ENCODE measurements at places on chromosomes 3 and 15.

- no peak for DNase-seq
These were observed 71.3 kb downstream of the SMAD6 start for GRCh38 chr15:66773129-66773873.

DNA sequence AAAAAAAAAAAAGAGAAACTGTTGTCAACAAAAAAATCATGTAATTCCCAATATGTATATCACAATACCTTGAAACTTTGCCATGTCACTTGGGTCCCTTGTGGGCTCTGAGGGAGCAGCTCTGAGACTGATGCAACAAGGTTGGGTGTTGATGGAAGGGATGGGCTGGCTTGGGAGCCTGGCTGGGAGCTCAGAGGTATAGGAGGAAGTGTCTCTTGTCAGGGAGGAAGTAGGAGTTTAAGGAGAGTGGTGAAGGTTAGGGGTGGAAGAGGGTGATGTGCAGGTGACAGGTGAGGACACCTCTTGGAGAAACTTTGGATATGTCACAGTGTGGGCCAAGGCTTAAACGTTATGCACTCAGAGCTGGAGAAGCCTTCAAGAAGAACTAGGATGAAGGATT lies 2.0 kb upstream of the TM6SF1 start:
- no peak for DNase-seq

- peak; percentile 77 for DNase-seq
These were observed 11.3 kb downstream of the XXYLT1 start for GRCh38 chr3:195259475-195260279.

DNA sequence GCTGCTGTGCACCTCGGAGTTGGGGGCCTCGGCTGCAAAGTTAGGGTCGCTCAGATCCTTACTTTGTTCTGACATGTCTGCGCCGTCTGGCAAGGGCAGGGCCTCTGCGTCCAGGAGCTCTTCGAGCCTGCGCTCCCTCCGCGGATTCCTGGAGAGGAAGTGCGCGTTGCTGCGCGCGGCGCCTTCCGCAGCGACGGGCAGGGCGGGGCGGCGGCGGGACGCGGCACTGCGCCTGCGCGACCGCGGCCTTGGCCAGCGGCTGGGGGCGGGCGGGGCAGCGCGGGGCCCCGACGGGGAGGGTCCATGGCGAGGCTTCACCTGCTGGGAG lies at the start of gene NDN:
Gene NDN (minus strand): TSS at position 163 of the 328 bp plus-strand sequence. CDS start 88 bp downstream, at position 75.
- peak; percentile 50 for DNase-seq

GRCh38 chr15:69842851-69843250 lies 254.9 kb downstream of the TLE3 start:
- DNase-seq, result no peak

GRCh38 chr3:50562861-50563260 lies 4.7 kb downstream of the C3orf18 start:
- DNase-seq, result no peak

DNA sequence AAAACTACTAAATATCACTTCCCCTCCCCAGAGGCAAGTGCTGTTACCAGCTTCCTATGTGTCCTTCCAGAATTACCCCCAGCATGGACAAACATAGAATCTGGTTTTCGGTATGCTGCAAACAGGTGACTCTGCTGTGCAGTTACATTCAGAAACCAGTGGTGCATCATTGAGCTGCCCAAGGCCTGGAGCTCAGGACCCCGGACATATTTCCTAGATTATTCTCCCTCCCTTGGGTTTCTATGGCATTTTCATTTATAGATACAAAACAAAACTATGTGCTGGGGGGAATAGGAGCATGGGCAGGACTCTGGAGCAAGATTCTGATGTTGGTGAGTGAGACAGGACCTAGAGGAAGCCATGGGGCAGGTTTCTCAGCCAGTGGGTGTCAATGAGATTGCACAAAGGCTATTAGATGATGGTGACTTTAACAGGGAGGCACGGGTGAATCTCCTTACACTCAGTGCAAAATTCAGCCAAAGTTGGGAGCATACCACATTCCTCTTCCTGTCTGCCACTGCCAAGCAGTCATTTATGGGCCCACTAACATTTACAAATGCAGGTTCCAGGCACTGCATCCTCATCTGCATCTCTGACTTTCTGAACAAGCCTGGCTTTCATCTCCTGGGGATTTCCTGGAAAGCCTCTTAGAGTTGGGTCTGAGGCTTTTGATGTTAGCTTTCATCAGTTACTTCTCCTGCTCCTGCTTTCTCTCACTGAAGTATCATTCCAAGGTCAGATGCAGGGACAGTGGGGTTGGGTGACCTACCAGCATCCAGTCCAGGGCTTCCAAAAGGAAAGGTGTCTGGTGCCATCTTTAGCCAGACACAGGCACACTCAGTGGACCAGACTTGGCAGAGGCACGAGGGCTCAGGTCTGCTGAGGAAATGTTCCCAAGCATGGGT lies 44.5 kb downstream of the CMTM7 start:
- DNase-seq, result no peak

- DNase-seq, result no peak
These were observed 40.9 kb downstream of the SAMMSON start for GRCh38 chr3:70040386-70040785.

DNA sequence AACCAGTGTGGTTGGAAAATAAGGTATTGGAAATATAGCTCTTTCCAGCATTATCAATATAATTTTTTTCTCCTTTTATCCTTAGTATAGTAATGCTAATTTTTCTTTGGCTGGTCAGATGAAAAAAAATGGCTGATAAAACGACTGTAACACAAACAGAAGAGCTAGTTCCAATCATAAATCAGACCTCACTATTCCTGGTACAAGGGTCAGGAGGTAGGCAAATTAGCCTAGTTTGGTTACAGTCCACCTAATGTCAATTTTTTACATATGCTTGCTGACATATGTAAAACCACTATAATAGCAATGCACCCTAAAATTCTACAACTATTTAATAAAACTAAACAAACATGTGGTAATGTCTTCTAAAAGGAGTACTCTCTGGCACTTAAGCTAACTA lies 19.9 kb upstream of the VPS39 start:
- no peak for DNase-seq

GRCh38 chr15:84023636-84024035 lies 211.9 kb upstream of the GOLGA6L4 start:
- DNase-seq, result no peak

- DNase-seq, result no peak
These were observed 283.6 kb downstream of the UACA start for GRCh38 chr15:70479785-70480184.

GRCh38 chr3:53555068-53555588 lies 60.7 kb downstream of the CACNA1D start:
- DNase-seq, result no peak

GRCh38 chr3:177979703-177980102 lies 556.5 kb upstream of the KCNMB2 start:
- DNase-seq, result no peak

DNA sequence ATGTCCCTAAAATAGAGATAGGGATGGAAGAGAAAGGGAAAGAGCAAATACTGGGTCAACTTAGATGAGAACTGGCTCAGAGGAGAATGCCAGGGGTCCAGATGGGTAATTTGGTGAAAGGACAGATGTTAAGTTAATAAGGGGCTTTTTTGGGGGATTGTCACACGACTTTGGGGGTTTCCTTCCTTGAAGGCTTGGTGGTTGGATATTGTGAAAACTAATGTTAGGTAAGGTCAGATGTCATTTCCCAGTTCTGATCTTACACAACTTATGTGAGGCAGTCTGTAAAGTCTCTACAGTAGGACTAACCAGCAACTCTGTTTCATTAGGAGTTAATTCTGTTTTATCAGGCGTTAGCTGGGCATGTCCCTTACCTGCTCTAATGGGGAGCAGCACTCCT lies 231.1 kb downstream of the NR2F2 start:
- no peak for DNase-seq

GRCh38 chr3:63462732-63463131 lies 184.6 kb downstream of the SYNPR start:
- no peak for DNase-seq

DNA sequence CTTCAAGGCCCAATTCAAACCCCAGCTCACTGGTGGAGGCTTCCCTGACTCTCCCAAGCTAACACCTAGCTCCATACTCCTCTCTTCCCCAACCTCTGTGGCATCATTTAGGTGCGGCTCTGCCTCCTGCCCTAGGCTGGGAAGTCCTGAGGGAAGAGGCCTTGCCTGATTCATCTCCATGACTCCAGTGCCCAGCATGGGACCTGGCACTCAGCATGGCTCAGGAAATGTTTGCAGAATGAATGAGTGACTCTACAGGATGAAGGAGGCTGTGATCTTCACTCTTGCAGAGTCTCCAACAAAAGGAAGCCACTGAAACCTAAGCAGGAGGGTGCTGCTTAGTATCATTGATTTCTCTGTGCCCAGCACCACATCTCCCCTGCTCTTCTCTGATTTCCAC lies 34.5 kb upstream of the INSYN1 start:
- no peak for DNase-seq

DNA sequence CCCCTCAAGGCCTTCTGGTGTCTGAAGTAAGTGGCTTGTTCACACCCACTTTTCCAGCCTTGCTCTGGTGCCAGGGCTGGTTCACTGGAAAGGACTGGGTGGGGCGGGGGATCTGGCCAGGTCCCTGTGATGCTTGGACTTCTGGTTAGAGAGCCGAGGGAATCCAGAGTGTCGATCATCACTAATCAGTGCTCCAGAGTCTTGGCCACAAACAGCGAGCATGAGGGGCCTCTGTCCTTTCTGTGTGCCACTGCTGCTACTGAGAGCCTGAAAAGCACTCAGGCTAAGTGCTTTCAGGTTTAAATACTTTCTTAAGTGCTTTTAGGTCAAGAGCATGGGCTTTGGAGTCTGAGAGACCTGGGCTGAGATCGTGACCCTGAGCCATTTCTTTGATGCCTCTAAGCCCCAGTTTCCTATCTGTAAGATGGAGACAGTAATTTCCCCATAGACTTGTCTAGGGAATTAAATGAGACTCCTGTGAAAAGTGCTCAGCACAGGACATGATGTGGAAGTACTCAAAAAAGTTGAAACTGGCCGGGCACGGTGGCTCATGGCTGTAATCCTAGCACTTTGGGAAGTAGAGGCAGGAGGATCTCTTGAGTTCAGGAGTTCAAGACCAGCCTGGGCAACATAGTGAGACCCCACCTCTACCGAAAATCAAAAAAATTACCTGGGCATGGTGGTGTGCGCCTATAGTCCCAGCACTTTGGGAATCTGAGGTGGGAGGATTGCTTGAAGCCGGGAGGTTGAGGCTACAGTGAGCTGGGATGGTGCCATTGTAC lies 53.8 kb upstream of the SEC22A start:
- DNase-seq, result no peak

DNA sequence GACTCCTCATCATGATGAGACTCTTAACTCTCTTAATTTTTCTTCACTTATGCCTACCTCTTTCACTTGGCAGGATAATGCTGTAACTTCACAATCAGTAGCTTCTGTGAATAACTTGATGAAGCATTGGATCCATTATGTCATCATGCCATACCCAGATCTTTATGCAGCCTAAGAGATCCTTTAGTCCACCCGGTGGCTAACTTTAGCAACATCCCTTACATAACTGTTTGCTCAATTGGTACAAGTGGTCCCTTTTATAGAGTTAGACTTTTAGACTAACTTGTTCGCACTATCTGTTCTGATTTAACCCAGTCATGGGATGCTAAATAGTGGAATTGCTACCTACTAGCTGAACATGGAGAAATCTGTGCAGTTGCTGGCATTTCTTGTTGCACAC lies 184.5 kb downstream of the USP13 start:
- DNase-seq, result no peak

DNA sequence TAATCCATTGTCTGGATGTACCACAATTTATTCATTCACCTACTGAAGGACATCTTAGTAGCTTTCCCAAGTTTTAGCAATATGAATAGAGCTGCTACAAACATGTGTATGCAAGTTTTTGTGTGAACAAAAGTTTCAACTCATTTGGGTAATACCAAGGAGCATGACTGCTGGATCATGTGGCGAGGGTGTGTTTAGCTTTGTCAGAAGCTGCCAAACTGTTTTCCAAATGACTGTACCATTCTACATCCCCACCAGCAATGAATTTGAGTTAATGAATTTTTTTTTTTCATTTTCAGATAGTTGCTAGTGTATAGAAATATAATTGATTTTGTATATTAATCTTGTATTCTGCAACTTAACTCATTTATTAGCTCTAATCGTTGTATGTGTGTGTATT lies 20.0 kb upstream of the ELP6 start:
- DNase-seq, result no peak

DNA sequence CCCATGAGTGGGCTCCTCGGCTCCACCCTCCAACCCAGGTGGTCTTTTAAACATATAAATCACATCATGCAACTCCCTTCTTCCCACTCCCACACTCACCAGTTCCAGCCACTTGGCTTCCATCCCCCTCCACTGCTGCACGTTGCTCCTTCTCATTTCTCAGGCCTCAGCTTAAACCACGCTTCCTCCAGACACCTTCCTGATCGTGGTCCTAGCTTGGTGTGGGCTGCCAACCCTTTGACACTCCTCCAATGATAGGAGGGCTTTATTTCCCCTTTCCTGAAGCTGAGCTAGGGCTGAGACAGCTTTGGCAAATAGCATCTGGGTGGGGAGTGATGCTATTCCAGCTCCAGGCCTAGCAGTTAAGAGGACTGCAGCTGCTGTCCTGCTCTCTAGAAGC lies 130.1 kb downstream of the SRGAP3 start:
- no peak for DNase-seq

GRCh38 chr3:46674031-46674845 lies 19.2 kb downstream of the ALS2CL start:
- no peak for DNase-seq

- no peak for DNase-seq
These were observed 47.3 kb downstream of the ADAM10 start for GRCh38 chr15:58702233-58702632.

DNA sequence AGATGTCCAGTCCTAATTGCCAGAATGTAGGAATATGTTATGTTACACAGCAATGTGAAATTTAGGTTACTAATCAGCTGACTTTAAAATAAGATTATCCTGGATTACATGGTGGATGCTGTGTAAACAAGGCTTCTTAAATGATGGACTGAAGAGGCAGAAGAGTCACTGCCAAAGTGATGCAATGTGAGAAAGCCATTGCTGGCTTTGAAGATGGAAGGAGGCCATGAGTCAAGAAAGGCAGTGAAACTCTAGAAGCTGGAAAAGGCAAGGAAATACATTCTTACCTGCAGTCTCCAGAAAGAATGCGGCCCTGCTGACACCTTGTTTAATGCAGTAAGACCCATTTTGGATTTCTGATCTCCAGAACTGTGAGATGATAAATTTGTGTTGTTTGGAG lies 179.1 kb upstream of the ZPLD1 start:
- no peak for DNase-seq

- DNase-seq, result no peak
These were observed 441.5 kb upstream of the RARB start for GRCh38 chr3:24986612-24987011.

All from posterior cingulate gyrus (tissue), 11 donors.